ENCODE measurements at places on chromosomes 4 and X.

DNA sequence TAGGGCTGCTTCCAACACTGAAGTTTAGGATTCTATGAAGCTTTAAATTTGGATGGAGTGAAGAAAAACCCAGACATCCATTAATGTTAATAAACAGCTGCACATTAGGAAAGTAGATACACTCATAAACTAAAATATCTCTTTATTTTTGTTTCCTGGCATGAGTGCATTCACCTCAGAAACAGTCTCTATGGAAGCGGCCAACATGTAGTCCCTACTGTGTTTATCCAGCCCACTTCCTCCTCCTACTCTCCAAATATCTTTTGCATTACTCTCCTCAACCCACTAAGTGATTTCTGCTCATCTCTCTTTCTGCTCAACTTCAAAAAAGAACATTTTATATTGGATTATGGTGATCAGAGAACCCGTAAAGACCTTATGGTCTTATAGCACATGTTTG lies 180.3 kb upstream of the MXRA5 start:
- H3K27ac ChIP-seq: no peak overlapping the region
- no peaks in the 10 kb centered on the region for H3K27me3 ChIP-seq
- no peaks in the 10 kb centered on the region for H3K4me1 ChIP-seq
- no peaks in the 10 kb centered on the region for H3K36me3 ChIP-seq
- DNase-seq: no peak

- H3K4me3 ChIP-seq: no peak overlapping the region
- no peak overlapping the region for H3K27ac ChIP-seq
- no peaks in the 10 kb centered on the region for H3K27me3 ChIP-seq
- no peaks in the 10 kb centered on the region for H3K36me3 ChIP-seq
- DNase-seq: no peak
- H3K4me1 ChIP-seq: no peaks in the 10 kb centered on the region
Measured at GRCh38 chrX:68121371-68121770, 311.9 kb downstream of the OPHN1 start.

DNA sequence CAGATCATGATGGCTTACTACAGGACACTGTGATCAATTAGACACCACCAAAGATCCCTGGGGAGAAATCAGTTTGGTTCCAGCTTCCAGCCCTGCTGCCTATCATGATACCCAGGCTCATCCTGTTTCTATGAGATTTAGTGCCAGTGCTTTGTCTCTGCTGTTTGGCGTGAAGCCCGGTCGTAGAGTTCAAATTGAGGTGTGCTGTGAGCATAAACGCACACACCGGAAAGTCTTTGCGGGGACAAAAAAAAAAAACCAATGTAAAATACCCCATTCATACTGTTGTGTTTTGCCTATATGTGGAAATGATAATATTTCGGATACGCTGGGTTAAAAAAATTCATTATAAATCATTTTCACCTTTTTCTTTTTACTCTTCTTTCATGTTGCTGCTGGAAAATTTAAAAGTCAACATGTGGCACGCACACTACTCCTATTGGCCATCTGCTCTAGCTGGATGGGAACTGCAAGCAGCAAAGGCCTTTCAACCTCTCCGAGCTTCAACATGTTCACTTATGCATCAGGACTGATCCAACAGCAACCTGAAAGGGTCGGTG lies 607 bp upstream of the DKC1 start:
- H3K4me3 ChIP-seq: peak overlapping the region; percentile 57
- no peaks in the 10 kb centered on the region for H3K4me1 ChIP-seq
- peaks cover 4% of the 10 kb centered on the region for H3K36me3 ChIP-seq
- H3K27me3 ChIP-seq: no peaks in the 10 kb centered on the region

GRCh38 chrX:104987063-104987462 lies 233.4 kb downstream of the TEX13A start:
- H3K27ac ChIP-seq: no peak overlapping the region
- no peaks in the 10 kb centered on the region for H3K4me1 ChIP-seq
- no peaks in the 10 kb centered on the region for H3K36me3 ChIP-seq
- no peaks in the 10 kb centered on the region for H3K27me3 ChIP-seq
- no peak for DNase-seq

- H3K4me3 ChIP-seq: peak overlapping the region; percentile 23
- H3K27ac ChIP-seq: no peak overlapping the region
- no peaks in the 10 kb centered on the region for H3K4me1 ChIP-seq
- no peaks in the 10 kb centered on the region for H3K36me3 ChIP-seq
- DNase-seq: no peak
Measured at GRCh38 chrX:19513383-19513782, 1.9 kb downstream of the MAP3K15 start.

DNA sequence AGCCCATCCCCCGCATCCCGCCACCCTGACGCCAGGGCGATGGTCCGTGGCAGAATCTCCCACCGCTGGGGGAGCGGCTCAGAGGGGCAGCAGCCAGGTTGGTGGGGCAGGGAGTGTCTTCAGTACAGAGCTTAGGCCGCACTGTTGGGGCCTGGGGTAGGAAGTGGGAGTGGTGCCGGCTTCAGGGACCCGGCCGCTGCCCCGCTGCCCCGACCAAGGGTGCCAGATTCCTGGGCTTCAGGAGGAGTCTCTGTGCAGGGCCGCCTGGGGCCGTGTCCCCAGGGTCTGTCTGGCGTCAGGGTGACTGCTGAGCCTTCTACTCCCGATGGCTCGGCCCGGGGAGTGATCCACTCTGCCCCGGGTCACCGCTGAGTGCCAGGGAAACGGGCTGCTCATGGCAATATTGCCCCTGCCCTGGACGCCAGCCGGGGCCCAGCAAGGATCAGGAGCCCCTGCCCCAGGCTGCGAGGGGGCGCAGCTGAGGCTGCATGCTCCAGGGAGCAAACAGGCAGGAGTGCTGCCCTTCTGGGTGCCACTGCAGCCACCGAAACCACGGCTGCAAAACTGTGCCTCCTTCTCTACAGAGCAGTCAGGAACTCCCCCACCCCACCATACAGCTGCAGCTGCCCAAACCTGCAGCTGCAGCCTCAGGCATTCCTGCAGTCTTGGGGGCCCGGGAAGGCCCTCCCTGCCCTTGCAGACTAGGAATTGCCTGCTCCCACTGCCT lies 1206.1 kb downstream of the ARAP2 start:
- no peaks in the 10 kb centered on the region for H3K36me3 ChIP-seq
- no peak overlapping the region for H3K27ac ChIP-seq
- H3K4me3 ChIP-seq: no peak overlapping the region

DNA sequence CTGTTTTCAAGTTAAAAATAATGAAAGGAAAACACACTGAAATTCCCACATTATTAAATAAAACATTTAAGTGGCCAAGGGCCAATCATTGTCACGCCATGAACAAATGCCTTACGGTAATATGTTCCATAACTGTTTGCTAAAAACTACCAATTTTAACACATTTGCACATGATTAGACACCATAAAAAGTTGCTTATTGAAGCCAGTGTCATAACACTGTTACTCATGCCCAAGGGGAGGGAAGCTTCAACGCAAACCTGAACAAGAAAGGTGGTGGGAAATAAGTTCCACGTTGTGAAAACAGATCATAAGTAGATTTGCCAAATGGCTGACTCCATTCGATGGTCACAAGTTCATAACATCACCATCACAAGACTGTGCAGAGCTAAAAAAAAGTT lies 739.3 kb upstream of the FAM241A start:
- no peaks in the 10 kb centered on the region for H3K4me1 ChIP-seq
- H3K27ac ChIP-seq: no peak overlapping the region
- no peak for DNase-seq
- H3K27me3 ChIP-seq: no peaks in the 10 kb centered on the region
- no peaks in the 10 kb centered on the region for H3K36me3 ChIP-seq
- no peak overlapping the region for H3K4me3 ChIP-seq

GRCh38 chr4:156344397-156344796 lies 390.7 kb upstream of the CTSO start:
- no peaks in the 10 kb centered on the region for H3K27me3 ChIP-seq
- DNase-seq: no peak
- no peak overlapping the region for H3K4me3 ChIP-seq
- H3K27ac ChIP-seq: no peak overlapping the region
- no peaks in the 10 kb centered on the region for H3K4me1 ChIP-seq

DNA sequence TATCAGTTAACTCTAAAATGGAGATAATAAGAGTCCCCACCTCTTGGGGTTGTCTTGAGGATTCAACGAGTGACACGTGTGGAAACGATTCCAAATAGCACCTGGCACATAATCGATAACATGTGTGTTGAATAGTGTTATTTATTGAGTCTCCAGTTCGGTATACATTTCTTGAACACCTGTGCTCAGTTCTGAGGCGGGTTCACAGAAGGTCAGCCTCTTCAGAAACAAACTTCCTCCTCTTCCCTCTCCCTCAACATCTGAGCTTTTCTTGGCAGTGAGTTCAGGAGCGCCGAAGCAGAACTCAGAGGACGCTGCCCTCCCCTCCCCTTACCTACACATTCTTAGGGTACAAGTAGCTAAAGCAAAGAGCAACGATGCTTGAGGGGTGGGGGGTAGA lies 934 bp downstream of the PDHA1 start:
- peak overlapping the region; percentile 89 for H3K4me3 ChIP-seq
- peaks cover under 1% of the 10 kb centered on the region for H3K36me3 ChIP-seq
- H3K4me1 ChIP-seq: no peaks in the 10 kb centered on the region
- no peaks in the 10 kb centered on the region for H3K27me3 ChIP-seq
- H3K27ac ChIP-seq: no peak overlapping the region

DNA sequence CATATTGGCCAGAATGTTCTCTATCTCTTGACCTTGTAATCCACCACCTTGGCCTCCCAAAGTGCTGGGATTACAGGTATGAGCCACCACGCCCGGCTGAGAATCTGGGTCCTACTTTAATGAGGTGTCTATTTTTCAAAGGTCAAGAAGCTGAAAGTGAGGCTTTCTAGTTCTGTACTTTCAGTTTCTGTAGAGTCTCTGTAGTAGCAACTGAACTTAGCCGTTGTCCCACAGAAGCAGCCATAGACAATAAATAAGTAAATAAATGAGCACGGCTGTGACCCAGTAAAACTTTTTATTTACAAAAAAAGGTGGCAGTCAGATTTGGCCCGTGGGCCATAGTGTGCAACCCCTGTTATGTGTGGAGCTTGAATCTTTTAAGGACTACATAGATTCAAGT lies 92.0 kb downstream of the FNIP2 start:
- DNase-seq: no peak
- peaks cover 43% of the 10 kb centered on the region for H3K36me3 ChIP-seq
- no peaks in the 10 kb centered on the region for H3K27me3 ChIP-seq
- no peak overlapping the region for H3K27ac ChIP-seq
- no peaks in the 10 kb centered on the region for H3K4me1 ChIP-seq

DNA sequence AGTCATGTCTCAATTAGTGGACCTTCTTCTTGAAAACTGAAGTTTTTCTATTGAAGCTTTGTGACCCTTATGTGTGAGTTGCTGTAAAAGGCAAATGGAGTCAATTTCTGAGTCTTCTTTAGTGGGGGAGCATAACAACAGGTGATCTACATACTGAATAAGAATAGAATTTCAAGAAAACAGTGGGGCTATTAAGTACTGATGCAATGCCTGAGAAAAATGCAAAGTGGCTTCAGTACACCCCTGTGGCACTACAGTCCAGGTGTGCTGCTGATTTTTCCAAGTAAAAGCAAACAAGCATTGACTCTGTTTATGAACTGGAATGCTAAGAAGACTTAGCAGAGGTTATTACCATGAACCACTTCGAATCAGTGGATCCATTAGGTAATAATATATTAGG lies 328.0 kb upstream of the PABPC4L start:
- H3K36me3 ChIP-seq: no peaks in the 10 kb centered on the region
- DNase-seq: no peak
- no peaks in the 10 kb centered on the region for H3K27me3 ChIP-seq
- no peak overlapping the region for H3K4me3 ChIP-seq

DNA sequence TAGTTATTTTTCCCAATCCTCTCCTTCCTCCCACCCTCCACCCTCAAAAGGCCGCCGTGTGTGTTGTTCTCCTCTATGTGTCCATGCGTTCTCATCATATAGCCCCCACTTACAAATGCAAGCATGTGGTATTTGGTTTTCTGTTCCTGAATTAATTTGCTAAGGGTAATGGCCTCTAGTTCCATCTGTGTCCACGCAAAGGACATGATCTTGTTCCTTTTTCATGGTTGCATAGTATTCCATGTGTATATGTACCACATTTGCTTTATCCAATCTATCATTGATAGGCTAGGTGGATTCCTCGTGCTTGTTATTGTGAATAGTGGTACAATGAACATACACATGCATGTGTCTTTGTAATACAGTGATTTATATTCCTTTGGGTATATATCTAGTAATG lies 1193.7 kb downstream of the RPA4 start:
- DNase-seq: no peak
- H3K4me1 ChIP-seq: no peaks in the 10 kb centered on the region
- H3K36me3 ChIP-seq: no peaks in the 10 kb centered on the region
- H3K4me3 ChIP-seq: no peak overlapping the region

GRCh38 chr4:54099287-54099747 lies 646 bp upstream of the GSX2 start:
- no peak overlapping the region for H3K27ac ChIP-seq
- peaks cover 25% of the 10 kb centered on the region for H3K4me1 ChIP-seq
- no peak for DNase-seq
- H3K4me3 ChIP-seq: peak overlapping the region; percentile 61

DNA sequence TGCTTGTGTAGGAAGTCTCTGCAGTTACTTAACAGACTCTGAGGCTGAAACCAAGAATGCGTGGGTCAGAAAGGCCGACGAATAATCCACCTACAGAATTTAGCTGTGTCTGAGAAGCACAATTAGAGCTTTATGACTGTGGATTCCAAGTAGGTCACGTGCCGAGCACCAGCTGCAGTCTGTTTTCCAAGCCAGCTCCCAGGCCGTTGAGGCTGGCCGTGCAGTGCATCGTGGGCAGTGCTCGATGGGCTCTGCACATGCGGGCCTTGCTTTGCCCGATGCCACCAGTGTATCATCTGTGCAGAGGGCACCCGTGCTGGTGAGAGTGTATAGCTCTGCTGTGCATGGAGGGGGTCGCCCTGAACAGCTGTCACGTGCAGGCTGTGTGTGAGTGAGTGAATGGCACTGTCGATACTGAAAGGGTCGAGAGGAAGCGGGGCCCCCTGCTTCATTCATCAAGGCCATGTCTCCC lies 67.5 kb upstream of the CLDN34 start:
- DNase-seq: no peak
- H3K4me1 ChIP-seq: no peaks in the 10 kb centered on the region
- no peak overlapping the region for H3K27ac ChIP-seq
- no peaks in the 10 kb centered on the region for H3K36me3 ChIP-seq

DNA sequence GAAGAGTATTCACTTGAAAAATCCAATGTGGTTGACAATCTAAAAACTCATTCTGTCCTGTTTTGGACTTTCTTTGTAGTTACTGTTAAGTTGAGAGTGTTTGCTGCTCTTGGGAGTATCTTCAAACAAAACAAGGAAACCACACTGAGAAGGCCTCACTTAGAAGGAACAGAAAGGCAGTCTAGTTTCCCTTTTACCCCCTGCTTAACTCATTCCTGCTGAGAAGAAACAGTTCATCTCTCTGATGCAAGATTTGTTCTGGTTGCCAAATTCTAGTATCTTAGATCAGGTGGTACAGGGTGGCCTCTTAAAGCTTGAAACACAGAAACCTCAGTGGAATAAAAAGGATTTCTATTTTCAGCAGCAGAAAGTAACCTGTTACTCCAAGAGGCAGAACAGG lies 41.4 kb downstream of the GUCY2F start:
- H3K4me3 ChIP-seq: no peak overlapping the region
- H3K27ac ChIP-seq: no peak overlapping the region
- H3K27me3 ChIP-seq: no peaks in the 10 kb centered on the region
- H3K36me3 ChIP-seq: no peaks in the 10 kb centered on the region
- DNase-seq: no peak

GRCh38 chr4:176587920-176588319 lies 204.8 kb downstream of the VEGFC start:
- no peak overlapping the region for H3K4me3 ChIP-seq
- no peak overlapping the region for H3K27ac ChIP-seq
- no peaks in the 10 kb centered on the region for H3K4me1 ChIP-seq
- no peaks in the 10 kb centered on the region for H3K27me3 ChIP-seq
- no peaks in the 10 kb centered on the region for H3K36me3 ChIP-seq

GRCh38 chr4:68960294-68961163 lies 8.9 kb upstream of the UGT2A3 start:
- no peak overlapping the region for H3K4me3 ChIP-seq
- no peak for DNase-seq
- H3K36me3 ChIP-seq: no peaks in the 10 kb centered on the region
- no peaks in the 10 kb centered on the region for H3K4me1 ChIP-seq
